Natural killer cell (primary cell): ENCODE measurements at places on chromosomes 6 and 20. TPM values are rescaled to one million over a fixed set of nuclear protein-coding genes. Genes with fewer than 3 reads are reported as not detected.

Gene TAAR2
- not detected for total RNA-seq

DNA sequence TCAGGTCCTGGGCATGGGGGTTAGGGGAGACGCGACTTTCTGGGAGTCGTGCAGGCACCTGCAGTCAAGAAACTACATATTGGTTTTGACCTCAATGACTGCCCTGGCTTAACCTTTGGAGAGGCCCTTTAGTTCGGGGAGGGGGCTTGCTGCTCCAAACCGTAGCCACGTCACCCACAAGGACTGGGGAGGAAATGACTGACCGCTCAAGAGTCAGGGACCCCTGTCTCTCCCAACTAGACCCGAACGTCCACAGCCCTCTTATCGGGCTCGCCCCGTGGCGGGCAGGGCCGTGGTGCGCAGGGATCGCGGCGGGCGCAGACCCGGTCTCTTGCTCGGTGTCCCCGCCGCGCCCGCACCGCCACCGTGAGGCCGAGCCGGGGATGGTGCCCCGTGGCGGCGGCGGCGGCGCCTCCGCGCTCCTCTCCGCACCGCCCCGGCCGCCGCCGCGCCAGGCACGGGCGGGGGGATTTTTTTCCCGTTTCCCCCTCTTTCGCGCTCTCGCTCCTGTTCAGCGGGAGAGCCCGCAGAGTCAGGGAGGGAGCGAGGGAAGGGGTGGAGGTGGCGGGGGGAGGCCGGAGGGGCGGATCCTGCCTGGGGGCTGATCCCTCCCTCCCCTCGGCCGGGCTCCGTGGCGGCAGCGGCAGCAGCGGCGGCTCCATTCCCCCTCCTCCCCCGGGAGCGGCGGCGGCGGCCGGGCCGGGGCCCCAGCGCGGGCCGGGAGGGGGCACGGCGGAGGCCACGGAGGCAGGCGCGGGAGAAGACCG lies at the start of gene BRPF3:
Gene BRPF3, plus strand, starts transcription at position 632 of the 767 bp plus-strand sequence. CDS start 3,579 bp downstream, outside the sequence.
- peak within 1 kb of the TSS; percentile 76 for H3K27ac ChIP-seq
- no peaks in the 10 kb centered on the region for H3K27me3 ChIP-seq
- peaks cover 11% of the 10 kb centered on the region for H3K36me3 ChIP-seq
- peak within 1 kb of the TSS; percentile 51 for H3K4me3 ChIP-seq
- peak; percentile 78 for DNase-seq

DNA sequence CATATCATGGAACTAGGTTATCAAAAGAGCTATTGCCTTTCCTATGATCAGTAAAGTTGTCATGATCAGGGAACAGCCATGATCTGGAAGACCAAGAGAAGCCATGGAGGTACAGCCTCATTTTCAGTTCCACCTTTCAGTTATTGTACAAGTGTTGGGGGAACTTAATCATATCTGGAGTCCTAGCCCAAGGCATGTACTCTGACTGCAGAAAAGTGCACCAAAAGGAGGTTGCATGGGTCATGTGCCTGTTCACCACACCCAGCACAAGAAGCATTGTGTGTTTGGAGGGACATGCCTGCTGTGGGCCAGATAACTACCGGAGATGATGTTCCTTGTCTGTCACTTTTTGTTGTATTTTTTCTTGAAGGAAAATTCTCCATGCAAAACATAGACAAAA lies 185.8 kb upstream of the MAN1A1 start:
- H3K36me3 ChIP-seq, result no peaks in the 10 kb centered on the region
- no peaks in the 10 kb centered on the region for H3K4me1 ChIP-seq
- DNase-seq, result no peak

DNA sequence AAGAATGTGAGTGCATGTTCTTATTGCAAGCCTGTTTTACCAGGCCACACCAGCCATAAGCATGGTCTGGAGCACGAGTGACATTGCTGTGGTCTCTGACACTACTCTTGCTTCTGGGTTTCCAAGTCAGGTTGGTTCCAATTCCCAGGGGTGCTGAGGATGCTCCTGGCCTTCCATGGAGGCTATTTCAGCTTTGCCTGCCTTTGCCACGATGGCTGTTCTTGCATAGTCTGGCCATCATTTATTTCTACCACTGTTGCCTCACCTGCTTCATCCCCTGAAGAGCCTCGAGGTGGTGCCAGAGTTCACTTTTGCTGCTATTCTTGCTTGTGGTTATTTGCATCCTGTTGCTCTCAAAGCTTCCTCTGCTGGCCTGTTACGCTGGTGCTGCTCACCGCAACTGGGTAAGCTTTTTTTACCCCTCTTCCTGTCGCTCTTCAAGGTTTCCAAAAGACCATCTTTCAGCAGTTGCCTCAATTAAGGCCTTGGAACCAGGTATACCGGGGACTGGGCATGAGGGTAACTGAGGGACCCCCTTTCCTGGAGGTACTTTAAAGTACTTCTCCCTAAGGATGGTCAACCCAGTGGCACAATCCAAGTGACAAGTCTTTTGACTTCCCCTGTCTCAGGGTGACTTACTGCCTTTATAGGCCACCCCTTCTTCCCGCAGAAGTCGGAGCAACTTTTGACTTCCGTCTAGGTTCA lies 64.5 kb downstream of the AKAP7 start:
- no peaks in the 10 kb centered on the region for H3K27me3 ChIP-seq
- H3K4me3 ChIP-seq, result peak overlapping the region; percentile 8
- peak overlapping the region; percentile 72 for H3K27ac ChIP-seq
- peaks cover 22% of the 10 kb centered on the region for H3K4me1 ChIP-seq

Gene AIG1
- 6.2 TPM for total RNA-seq

DNA sequence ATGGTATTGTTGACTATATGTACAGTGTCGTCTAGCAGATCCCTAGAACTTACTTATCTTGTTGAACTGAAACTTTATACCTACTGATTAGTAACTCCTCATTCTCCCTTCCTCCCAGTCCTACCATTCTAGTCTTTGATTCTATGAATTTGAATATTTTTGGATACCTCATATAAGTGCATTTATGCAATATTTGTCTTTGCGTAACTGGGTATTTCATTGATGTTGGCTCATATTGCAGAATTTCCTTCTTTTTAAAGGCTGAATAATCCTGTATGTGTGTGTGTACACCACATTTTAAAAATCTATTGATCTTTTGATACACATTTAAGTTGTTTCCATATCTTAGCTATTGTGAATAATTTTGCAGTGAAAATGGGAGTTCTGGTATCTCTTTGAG lies 119.9 kb downstream of the SOX4 start:
- DNase-seq, result no peak
- H3K27ac ChIP-seq, result no peak overlapping the region
- H3K4me3 ChIP-seq, result no peak overlapping the region
- no peaks in the 10 kb centered on the region for H3K36me3 ChIP-seq
- H3K4me1 ChIP-seq, result no peaks in the 10 kb centered on the region
- no peaks in the 10 kb centered on the region for H3K27me3 ChIP-seq

Gene GPR63
- 0.07 TPM for total RNA-seq

DNA sequence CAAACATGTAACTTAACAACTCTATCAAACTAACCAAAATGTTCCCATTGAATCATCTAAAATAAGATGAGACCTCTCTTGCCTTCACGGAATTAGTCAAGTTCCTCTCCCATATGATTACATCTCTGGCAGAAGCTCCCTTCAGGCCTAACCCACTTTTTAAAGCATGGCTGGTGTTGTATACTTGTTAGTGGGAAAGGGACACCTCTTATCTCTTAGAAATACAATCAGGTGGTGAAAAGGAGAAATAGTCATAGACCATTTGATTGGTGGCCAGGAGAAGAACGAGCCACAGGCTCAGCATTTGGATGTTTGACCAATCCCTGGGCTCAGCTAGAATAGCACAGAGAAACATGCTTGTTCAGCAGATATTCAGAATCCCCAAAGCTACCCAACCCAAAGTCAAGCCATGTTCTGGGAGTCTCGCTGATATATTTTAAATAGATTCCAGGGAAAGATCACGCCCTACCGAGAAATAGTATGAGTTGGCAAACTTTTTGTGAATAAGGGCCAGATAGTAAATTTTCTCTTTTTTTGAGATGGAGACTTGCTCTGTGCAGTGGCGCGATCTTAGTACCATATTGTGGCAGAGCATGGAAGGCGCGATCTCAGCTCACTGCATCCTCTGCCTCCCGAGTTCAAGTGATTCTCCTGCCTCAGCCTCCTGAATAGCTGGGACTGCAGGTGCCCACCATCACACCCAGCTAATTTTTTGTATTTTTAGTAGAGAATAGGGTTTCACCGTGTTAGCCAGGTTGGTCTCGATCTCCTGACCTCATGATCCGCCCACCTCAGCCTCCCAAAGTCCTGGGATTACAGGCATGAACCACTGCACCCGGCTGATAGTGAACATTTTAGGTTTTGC lies 126.3 kb upstream of the MYLIP start:
- no peaks in the 10 kb centered on the region for H3K36me3 ChIP-seq
- no peaks in the 10 kb centered on the region for H3K27me3 ChIP-seq
- no peak overlapping the region for H3K27ac ChIP-seq
- DNase-seq, result no peak
- H3K4me1 ChIP-seq, result no peaks in the 10 kb centered on the region
